ENCODE measurements at places on chromosomes 3 and 15.

GRCh38 chr3:140186421-140186920, 251.5 kb downstream of the CLSTN2 start:
- no peak for DNase-seq

DNA sequence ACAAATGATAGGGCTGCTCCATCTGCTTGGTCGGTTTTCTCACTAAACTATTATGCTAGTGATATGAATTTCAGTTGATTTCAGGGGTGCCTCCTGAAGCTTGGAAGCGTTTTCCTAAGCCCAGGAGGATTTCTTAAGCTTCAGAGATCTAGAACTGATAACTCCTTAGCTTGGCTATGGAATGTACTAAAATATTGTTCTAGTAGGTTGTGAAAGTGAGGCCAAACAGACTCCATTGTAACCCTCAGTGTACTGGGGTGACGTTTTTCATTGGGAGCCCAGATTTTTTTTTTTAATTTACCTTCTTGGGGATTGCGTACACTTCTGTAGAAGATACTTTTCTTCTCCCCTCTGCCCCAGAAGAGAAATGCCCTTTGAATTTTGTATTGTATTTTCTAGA, 17.0 kb upstream of the ST3GAL6 start:
- no peak for DNase-seq

DNA sequence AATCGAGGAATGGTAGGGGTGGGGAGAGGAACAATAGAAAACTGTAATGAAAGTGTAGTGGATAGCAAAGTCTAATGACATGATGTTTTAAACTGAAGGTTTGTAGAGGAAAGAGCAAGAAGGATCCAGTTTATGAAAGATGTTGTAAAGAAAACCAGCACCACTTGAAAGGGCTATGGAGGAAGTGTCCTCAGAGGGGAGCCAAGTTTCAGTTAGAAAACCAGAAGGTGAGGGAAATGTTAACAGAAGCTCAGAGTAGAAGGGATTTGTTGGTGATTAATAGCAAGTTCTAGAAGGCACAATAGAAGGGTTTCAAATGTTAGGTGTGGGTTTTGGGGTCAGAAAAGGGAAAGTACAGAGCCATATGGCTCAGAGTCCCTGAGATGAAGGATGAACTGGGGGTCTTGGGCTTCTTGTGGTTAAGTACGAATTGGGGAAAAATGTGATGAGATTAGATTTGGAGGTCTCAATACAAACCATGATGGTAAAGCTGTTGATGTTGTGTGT, 33.8 kb upstream of the LRRC58 start:
- DNase-seq = no peak

DNA sequence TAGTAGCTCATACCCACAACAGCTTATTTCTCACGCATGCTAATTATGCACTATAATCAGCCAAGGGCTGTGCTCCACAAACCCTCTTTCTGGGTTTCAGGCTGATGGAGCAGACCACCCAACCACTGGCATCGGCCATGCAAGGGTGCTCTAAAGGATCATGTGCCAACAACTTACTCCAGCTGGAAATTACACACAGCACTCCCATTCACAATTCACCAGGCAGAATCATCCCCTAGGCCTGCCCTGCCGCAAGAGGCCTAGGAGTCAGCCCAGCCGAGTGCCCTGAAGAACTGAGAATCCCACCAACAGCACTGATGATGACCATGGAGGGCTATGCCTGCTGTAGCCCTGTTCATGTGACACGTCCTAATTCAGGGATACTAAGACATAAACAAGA, 216.2 kb upstream of the CHRNA7 start:
- no peak for DNase-seq

DNA sequence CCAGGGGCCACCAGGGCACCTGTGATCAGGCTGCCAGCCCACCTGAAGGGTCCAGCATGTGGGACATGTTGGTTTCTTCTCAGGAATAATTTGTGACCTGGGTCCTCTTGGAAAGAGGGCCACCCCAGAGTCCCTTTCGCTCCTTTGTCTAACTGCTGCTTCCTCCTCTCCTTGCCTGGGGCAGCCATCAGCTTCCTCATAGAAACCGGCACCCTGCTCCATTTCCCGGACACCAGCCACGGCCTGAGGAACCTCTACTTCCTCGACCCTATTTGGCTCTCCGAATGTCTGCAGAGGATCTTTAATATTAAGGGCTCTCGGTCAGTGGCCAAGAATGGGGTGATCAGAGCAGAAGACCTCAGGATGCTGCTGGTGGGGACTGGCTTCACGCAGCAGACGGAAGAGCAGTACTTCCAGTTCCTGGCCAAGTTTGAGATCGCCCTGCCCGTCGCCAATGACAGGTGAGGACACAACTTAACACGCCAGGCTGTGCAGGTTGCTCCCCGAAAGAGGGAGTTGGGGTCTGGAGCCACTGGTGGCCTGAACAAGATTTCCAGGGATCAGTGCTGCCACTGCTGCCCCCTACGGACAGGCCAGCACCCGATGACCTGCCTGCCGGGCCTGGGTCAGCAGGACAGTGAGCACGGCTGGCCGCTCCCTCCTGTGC, 109.7 kb downstream of the LRRK1 start:
- DNase-seq = no peak

DNA sequence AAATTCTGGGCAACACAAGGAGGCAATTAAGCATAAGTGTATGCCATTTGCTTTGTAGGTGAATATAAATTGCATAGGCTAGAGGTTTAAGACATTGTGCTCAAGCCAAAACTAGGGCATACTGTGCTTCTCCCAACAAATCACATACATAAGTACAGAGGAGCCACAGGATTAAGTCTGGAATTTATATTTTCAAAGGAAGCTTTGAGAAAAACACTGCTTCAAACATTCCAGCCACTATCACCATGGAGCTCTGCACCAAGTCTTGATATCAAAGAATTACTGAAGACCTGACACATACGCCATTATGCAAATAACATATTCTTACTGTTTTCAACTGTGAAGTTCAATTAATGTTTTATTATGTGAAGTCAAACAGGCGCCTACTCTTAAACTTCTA, 119.4 kb upstream of the NPHP3 start:
- no peak for DNase-seq
